A673 (cell line): ENCODE measurements at places on chromosomes 6 and 20. TPM values are rescaled to one million over a fixed set of nuclear protein-coding genes. Genes with fewer than 3 reads are reported as not detected.

GTSF1L gene
- total RNA-seq, result not detected in 2 replicates

LY6G6F gene
- total RNA-seq, result not detected in 2 replicates

DNA sequence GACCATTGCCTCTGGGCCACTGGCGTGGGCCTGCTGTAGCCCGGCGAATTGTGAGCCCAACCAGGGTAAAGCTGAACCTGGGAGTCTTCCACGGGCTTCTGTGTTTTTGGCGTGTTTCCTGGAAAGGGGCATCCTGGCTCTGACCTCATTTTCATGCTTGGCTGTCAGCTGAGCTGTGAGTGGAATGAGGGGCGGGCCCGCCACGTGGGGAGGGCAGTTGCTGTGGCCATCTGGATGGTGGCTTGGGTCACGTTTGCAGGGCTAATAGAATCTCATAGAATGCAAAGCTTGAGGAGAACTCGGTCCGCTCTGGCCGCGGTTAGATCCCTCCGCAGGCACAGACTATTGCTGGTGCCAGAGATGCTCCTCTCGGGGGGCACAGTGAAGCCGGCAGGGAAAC, 263.0 kb downstream of the SMOC2 start:
- no peaks in the 10 kb centered on the region for H3K36me3 ChIP-seq
- no peak overlapping the region for H3K4me3 ChIP-seq
- H3K4me1 ChIP-seq, result no peaks in the 10 kb centered on the region
- peaks cover 34% of the 10 kb centered on the region for H3K27me3 ChIP-seq
- DNase-seq, result no peak

GRCh38 chr6:122869437-122870024, 80.5 kb downstream of the SMPDL3A start:
- H3K27ac ChIP-seq, result peak overlapping the region; percentile 59
- no peak overlapping the region for H3K4me3 ChIP-seq
- peak; percentile 91 for DNase-seq
- no peaks in the 10 kb centered on the region for H3K36me3 ChIP-seq
- no peaks in the 10 kb centered on the region for H3K27me3 ChIP-seq

MAP1LC3A gene
- 16.4 and 16.9 TPM in 2 replicates for total RNA-seq

ADGB gene
- not detected in 2 replicates for total RNA-seq

CTAGE9 gene
- total RNA-seq, result not detected in 2 replicates

GRCh38 chr6:112286010-112286409, 31.6 kb upstream of the LAMA4 start:
- no peaks in the 10 kb centered on the region for H3K36me3 ChIP-seq
- no peak overlapping the region for H3K4me3 ChIP-seq
- no peak for DNase-seq
- no peak overlapping the region for H3K27ac ChIP-seq
- no peaks in the 10 kb centered on the region for H3K27me3 ChIP-seq

DNA sequence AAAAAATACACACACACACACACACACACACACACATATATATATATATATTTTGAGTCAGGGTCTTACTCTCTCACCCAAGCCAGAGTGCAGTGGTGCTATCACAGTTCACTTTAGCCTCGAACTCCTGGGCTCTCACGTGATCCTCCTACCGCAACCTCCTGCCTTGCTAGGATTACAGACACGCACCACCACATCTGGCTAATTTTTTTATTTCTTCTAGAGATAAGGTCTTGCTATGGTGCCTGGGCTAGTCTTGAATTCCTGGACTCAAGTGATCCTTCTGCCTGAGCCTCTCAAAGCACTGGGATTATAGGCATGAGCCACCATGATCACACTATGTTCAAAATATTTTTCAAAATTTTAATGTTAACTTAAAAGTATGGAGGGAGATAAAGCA, 43.5 kb downstream of the NUP153 start:
- H3K4me1 ChIP-seq, result no peaks in the 10 kb centered on the region
- H3K27me3 ChIP-seq, result no peaks in the 10 kb centered on the region
- peaks cover 79% of the 10 kb centered on the region for H3K36me3 ChIP-seq

ENPP5 gene
- not detected in 2 replicates for total RNA-seq
